Smooth muscle cell of bladder (primary cell): ENCODE measurements at places on chromosomes 5 and 9. TPM values are rescaled to one million over a fixed set of nuclear protein-coding genes. Genes with fewer than 3 reads are reported as not detected.

The PCDHA3 gene
- total RNA-seq: 0.14 and 0.28 TPM in 2 replicates

The PCDHA11 gene
- total RNA-seq: under 0.01 and 0.65 TPM in 2 replicates

The VCAN gene
- total RNA-seq: 452 and 607 TPM in 2 replicates

The STXBP1 gene
- 15.2 and 20.8 TPM in 2 replicates for total RNA-seq

The FOXD4L4 gene
- 0.14 and 0.18 TPM in 2 replicates for total RNA-seq

The AOPEP gene
- total RNA-seq: 42.0 and 51.2 TPM in 2 replicates

The CTXN3 gene
- not detected in 2 replicates for total RNA-seq

The TESK1 gene
- total RNA-seq: 7.5 and 12.2 TPM in 2 replicates

The KCNN2 gene
- total RNA-seq: 0.43 and 0.55 TPM in 2 replicates

The WNK2 gene
- not detected in 2 replicates for total RNA-seq

The EIF4EBP3 gene
- total RNA-seq: 0.85 and 1.7 TPM in 2 replicates

The ELAVL2 gene
- 0.09 and 0.14 TPM in 2 replicates for total RNA-seq

The GABRA6 gene
- not detected in 2 replicates for total RNA-seq

The ARSI gene
- 22.2 and 26.8 TPM in 2 replicates for total RNA-seq

The LURAP1L gene
- 71.4 and 73.5 TPM in 2 replicates for total RNA-seq
